Activated CD4-positive, alpha-beta T cell treated with anti-CD3 and anti-CD28 coated beads, Interleukin-2, Interleukin-4, amounts not matched to agents 100 ng/mL and 50 ng/mL, durations not matched to agents 16 hours and 8 hours (primary cell): ENCODE measurements at places on chromosomes 3 and 15.

DNA sequence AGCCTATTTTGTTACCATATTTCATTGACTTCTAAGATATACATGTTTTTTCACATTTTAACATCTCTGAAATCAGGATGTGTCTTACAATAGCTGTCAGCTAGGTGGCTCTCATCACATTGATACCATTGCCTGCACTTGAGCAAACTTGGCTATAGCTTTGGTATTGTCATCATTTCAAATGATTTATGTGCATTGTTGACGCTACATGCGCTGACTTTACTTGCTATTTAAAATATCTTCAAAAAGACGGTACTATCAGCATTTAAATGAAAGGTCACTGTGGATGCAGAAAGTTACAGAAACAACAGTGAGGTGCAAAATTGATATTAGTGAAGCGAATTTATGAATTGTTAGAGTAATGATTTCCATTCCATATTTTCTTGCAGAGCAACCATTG lies 54.0 kb upstream of the ABHD2 start:
- DNase-seq: no peak

DNA sequence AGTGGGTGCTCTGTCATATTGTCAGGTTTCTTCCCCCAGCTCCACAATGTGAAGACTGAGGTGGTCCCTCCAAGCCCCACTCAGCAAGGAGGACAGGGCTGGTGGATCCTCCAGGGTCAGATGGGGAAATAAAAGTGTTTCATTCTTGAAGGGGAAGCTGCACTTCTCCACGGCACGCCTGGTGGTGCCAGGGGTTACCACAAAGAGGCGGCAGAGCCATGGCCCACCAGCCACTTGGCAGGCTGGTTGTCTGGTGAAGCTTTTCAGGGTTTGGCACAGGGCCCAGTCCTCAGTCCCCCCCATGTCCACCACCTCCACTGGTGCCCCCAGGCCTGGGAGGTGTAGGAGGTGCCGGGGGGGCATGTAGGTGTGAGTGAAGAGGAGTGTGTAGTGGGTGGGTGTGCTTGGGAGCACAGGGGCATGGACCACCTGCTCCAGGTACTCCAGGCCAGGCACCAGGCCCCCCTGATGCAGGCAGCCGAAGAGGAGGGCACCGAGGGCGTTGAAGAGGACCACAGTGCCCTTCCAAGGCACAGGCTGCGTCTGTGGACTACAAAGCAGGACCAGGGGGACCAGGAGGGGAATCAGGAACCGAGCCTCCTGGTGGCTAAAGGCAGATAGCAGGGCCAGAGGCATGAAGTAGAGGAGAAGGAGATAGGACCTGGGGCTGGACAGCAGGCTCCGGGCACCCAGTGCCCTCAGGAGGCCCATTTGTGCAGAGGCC lies 5.0 kb upstream of the NCBP2 start:
- DNase-seq: no peak

GRCh38 chr3:73955494-73956070 lies 330.8 kb upstream of the PDZRN3 start:
- DNase-seq: no peak

DNA sequence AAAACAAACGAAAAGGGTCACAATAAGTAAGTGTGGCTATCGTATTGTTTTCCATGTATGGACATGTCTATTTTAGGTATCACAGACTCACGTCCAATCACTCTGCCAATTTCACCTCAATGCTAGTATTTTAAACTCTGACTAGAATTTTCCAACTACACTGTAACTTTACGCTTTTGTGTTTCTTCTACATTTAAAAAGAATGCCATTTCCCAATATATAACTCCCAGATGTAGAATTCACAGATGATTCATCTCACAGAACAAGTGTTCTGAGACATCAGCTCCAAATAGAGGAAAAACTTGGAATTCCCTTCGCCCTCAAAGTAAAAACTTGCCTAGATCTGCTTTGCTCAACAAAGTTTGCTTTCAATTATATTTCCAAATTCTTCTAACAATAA lies 14.2 kb downstream of the LRIG1 start:
- no peak for DNase-seq

- DNase-seq: no peak
Measured at GRCh38 chr3:144816323-144816722, 844.7 kb downstream of the DIPK2A start.

GRCh38 chr3:13217736-13218540 lies 144.7 kb upstream of the IQSEC1 start:
- peak; percentile 14 for DNase-seq

DNA sequence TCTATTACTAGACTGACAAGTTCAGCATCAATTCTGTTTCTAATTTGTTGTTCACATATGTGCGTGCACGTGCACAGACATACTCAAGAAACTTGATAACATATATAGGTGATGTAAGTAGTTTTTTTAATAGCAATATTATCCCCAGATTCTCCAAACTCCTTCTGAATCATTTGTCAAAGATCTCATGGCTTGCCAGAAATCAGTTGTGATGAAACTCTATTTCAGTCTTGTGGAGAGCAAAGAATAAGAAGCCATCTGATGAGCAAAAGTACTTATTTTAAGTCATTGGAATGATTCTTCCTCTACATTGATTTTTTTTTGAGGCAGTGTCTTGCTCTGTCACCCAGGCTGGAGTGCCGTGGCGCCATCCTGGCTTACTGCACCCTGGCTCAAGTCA lies 167.0 kb upstream of the TBL1XR1 start:
- no peak for DNase-seq

DNA sequence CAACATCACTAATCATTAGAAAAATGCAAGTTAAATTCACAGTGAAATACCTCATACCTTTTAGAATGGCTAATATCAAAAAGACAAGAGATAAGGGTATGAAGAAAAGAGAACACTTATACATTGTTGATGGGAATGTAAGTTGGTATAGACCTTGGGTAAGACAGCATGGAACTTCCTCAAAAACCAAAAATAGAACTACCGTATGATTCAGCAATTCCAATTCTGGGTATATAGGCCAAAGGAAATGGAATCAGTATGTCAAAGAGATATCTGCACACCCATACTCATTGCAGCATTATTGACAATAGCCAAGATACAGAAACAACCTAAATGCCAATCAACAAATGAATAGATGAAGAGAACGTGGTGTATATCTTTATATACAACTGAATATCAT lies 166.8 kb upstream of the LRRN1 start:
- no peak for DNase-seq

DNA sequence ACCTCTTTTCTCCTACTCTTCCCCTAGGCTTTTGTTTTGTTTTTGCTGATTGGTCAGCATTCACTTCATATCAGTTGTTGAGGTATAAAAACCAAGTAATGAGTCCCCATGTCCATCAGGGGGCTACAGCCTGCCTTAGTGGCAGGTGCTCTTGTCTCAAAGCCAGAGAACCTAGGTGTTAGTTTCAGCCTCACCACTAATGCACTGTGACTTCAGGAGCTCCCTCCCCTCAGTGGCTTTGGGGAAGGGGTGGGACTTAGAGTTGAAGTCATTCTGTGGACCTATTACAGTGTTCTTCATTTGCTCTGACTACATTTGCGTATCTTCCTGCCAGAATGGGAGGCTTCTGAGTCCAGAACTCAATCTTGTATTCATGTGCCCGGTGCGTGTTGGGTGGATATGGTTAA lies 41.6 kb downstream of the NR2C2 start:
- DNase-seq: peak; percentile 54

- DNase-seq: no peak
Measured at GRCh38 chr3:63984391-63984790, 38.9 kb downstream of the PSMD6 start.

DNA sequence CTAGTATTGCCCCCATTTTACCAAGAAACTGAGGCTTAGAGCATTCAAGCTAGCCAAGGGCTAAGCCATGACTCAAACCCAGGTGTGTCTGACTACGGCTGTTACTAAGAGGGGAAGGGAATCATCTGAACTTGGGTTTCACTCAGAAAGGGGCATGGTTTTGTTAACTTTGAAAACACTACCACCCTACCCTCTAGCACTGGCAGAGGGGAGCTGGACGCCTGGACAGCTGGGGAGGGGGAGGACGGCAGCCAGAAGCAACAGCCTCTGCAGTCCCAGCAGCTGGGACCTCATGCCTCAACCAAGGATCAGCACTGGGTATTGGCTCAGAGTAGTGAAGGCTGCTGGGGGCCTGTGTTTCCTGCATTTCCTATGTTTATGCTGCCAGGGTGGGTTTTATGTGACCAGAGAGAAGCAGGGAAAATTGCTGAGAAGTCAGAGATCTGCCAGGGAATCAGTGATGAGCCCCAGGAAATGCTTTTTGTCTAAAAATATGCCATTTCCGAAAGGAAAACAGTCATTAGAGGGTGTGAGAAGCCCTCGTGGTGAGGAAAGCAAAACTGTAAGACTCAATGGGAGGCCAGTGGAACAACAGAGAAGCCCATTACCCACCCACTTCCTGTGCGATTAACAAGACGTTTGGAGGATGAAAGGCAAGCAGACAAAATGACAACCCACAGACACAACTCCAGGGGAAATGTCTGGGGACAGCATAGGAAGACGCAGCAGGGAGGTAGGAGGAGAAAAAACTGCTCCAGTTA lies 41.2 kb downstream of the LIPC start:
- DNase-seq: peak; percentile 52

- peak; percentile 5 for DNase-seq
Measured at GRCh38 chr3:47961815-47962606, 54.2 kb downstream of the MAP4 start.

DNA sequence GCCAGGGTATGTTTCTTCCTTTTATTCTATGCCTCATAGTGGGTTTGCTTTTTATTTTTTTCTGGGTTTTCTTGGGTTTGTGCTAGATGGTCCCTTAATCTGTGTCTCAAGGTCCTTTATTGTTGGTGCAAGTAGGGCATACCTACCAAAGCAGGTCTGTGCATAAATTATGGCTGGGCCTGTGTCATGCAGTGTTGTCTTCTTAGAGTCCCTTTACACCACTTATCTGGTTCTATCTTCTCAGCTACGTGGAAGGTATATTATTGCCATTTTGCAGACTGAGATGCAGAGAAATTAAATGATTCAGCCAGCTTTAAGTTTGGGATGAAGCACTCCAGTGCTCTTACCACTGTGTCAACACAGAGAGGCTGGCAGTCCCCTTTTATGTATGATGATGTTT lies 293.5 kb upstream of the SOX2 start:
- no peak for DNase-seq

DNA sequence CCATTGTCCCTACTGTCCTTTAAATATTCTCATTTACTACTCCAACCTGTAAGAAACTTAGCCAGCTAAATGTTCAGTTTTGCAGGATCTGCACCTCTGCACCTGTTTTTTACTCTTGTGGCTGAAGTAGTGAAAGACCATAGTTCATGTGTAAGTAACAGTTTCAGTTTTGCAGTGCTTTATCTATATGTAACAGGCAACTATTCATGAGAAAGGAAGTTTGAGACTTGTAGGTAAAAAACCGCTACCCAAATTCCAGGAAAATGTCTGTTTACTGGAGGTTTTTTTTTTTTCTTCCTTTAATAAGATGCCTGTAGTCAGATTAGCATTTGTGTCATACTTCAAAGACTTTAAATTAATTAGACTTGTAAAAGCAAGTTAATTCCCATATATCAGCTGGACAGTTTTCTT lies 25.4 kb upstream of the MBNL1 start:
- peak; percentile 88 for DNase-seq

GRCh38 chr15:44719293-44719999 lies 8.1 kb downstream of the B2M start:
- DNase-seq: peak; percentile 86

GRCh38 chr3:105613120-105613519 lies 246.4 kb downstream of the ALCAM start:
- no peak for DNase-seq

- DNase-seq: no peak
Measured at GRCh38 chr3:195932418-195933043, 24.2 kb upstream of the TNK2 start.
